Pancreas (tissue), 10 donors: ENCODE measurements at places on chromosomes 16 and 17. TPM values are rescaled to one million over a fixed set of nuclear protein-coding genes. Genes with fewer than 3 reads are reported as not detected.

The CTRB2 gene
- 36,704 TPM for total RNA-seq

The KLHL10 gene
- not detected for total RNA-seq

The TBC1D3G gene
- 1.6 TPM for total RNA-seq

The ARHGDIG gene
- 57.5 TPM for total RNA-seq

The MPHOSPH6 gene
- total RNA-seq: 1.9 TPM

The MPP3 gene
- total RNA-seq: 6.4 TPM

The UTS2R gene
- total RNA-seq: not detected

The CCL16 gene
- not detected for total RNA-seq

The DOK4 gene
- 17.1 TPM for total RNA-seq

The HSPB9 gene
- total RNA-seq: 0.43 TPM

The RNF112 gene
- 0.34 TPM for total RNA-seq

The FBXW10 gene
- not detected for total RNA-seq

The EME2 gene
- total RNA-seq: 9.4 TPM
